Heart left ventricle (tissue), 16 donors: ENCODE measurements at places on chromosomes 2 and 18. TPM values are rescaled to one million over a fixed set of nuclear protein-coding genes. Genes with fewer than 3 reads are reported as not detected.

TMEM198 gene
- 10.2 TPM for polyA plus RNA-seq

MAP2 gene
- 11.3 TPM for polyA plus RNA-seq

SPP2 gene
- polyA plus RNA-seq: not detected

SERPINB13 gene
- not detected for polyA plus RNA-seq

PECR gene
- 3.2 TPM for polyA plus RNA-seq

SATB2 gene
- 0.54 TPM for polyA plus RNA-seq

LRP2 gene
- not detected for polyA plus RNA-seq

PRSS56 gene
- not detected for polyA plus RNA-seq

DNA sequence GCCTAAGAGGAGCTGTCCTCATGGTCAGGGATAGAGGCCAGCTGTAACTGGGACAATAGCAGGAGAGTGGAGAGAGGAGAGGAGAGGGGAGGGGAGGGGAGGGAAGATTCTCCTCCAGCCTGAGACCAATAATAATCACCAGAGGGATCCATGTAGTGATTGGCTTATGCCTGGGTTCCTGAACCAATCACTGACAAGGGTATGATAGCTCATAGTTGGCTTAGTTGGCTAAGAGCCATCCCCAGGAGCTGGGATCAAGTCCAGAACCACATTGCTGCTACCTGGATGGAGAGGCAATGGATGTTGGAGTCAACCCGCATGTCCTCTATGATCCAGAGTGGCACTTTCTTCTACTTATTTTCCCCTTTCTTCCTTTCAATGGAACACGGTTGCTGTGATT lies 7.7 kb upstream of the ST8SIA5 start:
- DNase-seq: no peak

DNA sequence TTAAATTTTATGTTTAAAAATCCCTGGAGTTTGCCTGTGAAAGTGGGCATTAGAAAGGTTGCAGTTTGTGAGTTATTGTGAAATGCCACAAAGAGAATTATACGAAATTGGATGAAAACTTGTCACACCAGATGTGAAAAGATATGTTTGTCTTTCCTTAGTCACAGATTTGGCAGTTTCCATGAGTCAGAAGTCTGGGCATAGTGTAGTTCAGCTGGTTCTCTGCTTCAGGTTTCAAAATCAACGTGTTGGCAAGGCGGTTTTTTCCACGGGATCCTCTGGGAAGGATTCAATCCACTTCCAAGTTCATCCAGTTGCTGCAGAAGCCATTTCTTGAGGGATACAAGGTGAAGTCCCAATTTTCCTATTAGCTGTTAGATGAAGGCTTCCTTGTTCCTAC lies 658.0 kb upstream of the CDH2 start:
- DNase-seq: no peak

- peak; percentile 80 for DNase-seq
Observed at GRCh38 chr2:134173338-134174016, 80.4 kb upstream of the MGAT5 start.

DNA sequence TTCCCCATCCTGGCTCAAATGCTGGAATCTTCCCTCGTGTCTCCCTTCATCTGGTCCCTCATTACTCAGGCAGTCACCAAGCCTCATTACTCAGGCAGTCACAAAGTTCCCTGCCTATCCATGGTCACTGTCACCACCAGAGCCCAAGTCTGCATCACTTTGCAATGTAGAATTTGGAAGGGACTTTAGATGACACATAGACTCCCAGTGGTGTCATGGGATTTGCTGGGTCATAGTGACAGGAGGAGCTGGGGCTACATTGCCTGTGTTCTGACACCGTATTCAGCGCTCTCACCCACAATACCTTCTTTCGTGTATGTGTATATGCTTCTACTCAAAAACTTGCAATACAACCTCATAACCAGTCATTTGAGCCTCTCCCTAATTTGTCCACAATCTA lies 2.1 kb upstream of the EMILIN1 start:
- no peak for DNase-seq

GRCh38 chr2:109284826-109285225 lies 155.8 kb downstream of the SH3RF3 start:
- DNase-seq: peak; percentile 72

- no peak for DNase-seq
Observed at GRCh38 chr18:23502516-23503037, 734 bp upstream of the RMC1 start.

GRCh38 chr2:61135510-61135909 lies 26.5 kb upstream of the C2orf74 start:
- DNase-seq: no peak

- DNase-seq: no peak
Observed at GRCh38 chr18:49961271-49961670, 147.9 kb upstream of the ACAA2 start.

- no peak for DNase-seq
Observed at GRCh38 chr18:34651586-34652369, 58.3 kb upstream of the DTNA start.

DNA sequence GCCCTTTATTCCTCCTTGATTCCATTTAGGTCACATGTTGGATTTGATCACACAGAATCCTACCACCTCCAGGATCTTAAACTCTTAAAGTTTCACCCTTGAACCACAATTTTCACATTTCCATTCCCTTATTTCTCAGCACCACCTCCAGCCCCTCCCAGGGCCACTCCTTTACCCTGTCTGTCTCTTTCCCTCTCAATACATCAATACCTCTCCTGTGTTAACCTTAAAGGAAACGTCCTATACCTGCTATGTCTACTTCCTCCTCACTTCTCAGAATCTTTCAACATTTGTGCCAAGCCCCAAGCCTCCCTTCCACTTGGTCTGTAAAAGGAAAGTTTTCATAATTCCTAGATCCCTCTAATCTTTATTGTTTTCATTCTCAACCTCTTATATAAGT lies 158.8 kb downstream of the BAZ2B start:
- no peak for DNase-seq

DNA sequence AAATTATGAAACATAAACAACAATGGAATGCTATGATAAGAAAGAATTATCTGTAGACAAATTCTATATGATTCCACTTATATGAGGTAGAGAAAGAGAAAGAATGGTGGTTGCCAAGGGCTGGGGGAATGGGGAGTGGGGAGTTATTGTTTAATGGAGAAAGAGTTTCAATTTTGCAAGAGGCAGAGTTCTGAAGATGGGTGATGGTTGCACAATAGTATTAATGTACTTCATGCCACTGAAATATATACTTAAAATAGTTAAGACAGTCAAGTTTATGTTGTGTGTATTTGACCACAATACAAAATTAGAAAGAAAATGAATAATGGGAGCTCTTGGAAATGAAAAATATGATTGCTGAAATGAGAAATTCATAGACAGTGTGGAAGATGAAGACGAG lies 22.6 kb upstream of the FAM117B start:
- DNase-seq: no peak

DNA sequence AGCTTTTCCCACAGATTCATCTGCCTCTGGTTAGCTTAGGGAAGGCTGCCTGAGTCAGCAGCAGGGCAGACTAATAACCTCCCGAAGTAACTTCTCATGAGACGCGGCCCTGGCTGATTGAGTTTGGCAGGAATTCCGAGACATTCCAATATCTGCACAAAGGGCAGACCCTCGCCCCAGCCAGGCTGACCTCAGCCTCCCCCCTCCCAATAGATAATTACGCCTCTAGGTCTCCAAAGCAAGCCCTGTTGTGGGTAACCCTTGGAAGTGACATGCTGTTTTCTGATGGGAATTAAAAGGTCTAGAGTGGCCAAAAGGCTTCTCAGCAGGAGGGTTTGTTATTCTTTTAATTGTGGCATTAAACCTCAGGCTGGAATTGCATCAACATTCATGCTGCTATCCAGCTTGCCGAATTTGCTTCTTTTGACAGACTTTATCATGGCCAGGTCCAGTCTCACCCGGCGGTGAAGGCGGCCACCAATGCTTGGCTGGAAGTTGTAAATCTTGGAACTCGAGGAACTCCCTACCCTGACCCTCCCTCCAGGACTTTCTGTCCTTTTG lies 98.0 kb upstream of the SLC14A2 start:
- peak; percentile 35 for DNase-seq

- no peak for DNase-seq
Observed at GRCh38 chr2:79275197-79275596, 115.6 kb upstream of the REG3A start.

DNA sequence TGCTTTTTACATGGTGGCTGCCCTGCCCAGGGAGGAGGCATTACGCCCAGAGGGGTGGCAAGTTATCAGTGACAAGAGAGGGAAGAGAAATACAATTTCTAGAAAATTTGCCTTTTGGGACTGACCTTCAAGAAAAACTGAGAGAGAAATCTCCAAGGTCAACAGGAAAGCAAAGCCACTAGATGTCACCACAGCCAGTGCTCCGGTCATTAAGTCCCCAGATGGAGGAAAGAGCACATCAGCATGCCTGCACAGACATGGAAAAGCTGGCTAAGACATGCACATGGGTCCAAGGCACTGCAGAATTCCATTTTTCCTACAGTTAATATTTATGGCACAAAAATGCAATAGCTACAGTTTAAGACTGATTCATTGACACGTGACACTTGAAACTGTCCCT lies 21.0 kb downstream of the FHL2 start:
- peak; percentile 22 for DNase-seq

GRCh38 chr2:47782671-47783485 lies at the start of gene MSH6:
TSS of gene MSH6 (plus strand) at chr2:47783145. CDS start at chr2:47783234, 89 bp downstream.
- DNase-seq: peak; percentile 90

DNA sequence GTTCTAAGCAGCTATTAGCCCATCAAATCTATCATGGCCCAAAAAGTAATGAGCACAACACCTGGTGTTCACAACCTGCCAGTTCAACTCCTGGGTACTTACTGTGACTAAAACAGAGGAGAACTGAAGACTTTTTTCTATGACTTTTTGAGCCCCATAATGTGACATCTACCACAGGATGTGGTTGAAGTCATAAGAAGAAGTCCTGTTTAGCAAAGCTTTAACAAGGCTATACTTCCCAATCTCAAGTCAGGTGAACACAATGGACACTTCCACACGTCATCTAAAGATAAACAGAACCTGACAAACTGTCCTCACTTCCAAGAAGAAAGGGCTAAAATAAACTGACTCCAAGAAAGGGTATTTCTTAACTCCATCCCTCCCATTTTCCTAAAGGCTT lies 138.8 kb downstream of the ATAD2B start:
- DNase-seq: no peak

GRCh38 chr2:237877576-237878307 lies 18.3 kb downstream of the RAMP1 start:
- DNase-seq: no peak

DNA sequence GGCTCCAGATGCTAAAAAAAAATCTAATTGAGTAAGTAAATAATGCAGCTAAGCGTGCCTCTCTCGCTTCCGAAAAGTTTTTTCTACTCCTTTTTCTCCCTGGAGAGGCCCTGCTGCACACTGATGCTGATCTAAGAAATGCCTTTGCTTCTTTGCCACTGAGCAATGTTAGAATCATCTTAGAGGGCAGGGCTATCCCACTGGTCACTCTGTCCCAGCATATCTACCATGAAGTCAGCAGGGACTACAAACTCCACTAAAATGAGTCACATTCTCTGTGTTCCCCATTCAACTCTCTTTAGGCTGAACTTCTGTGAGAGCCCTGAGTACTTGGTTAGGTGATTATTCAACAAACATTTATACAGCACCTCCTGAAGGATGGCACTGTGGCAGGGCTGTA lies 127.6 kb upstream of the LYPD1 start:
- DNase-seq: no peak

DNA sequence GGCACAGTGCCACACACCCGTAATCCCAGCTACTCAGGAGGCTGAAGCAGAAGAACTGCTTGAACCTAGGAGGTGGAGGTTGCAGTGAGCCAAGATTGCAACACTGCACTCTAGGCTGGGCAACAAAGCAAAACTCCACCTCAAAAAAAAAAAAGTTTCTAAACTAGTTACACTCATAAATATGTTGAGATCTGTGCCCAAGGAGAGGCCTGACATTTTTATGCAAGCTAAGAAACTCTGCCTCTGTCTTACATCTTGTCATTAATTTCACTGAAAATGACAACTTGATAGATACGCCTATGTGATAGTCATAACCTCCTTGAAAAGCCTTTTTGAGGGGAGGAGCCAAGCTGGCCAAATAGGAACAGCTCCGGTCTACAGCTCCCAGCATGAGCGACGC lies 412.7 kb downstream of the STK39 start:
- no peak for DNase-seq

- DNase-seq: no peak
Observed at GRCh38 chr2:62814123-62814522, 108.6 kb downstream of the EHBP1 start.

DNA sequence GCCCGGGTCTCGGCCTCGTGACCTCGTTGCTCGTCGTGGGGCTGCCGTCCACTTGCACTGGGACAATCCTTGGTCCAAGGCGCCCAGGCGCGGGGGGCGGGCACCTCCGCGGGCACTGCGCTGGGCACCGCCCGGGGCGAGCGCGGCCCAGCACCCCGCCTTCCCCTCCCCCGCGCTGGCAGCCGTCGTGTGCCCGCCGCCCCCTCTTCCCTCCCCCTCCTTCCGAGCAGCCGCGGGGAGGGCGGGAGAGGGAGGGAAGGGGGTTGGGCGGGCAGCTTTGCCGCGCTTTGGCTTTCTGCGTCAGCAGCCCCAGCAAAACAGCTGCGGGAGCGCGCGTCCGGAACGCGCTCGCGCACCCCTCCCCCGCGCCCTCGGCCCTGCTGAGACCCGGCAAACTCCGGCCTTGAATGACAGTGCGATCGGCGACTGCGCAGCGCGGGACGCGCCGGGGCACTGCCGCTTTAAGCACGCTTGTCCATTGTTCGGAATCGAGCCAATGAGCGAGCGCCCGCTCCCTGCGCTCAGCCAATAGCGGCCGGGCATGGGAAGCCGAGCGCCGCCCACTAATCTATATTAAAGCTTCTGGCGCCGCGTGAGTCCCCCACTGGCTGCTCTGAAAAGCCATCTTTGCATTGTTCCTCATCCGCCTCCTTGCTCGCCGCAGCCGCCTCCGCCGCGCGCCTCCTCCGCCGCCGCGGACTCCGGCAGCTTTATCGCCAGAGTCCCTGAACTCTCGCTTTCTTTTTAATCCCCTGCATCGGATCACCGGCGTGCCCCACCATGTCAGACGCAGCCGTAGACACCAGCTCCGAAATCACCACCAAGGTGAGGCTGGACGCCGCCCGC lies at the start of gene PTMA:
PTMA (plus strand) TSS at position 599 of the 846 bp plus-strand sequence; CDS start at position 781, 182 bp downstream.
- peak; percentile 100 for DNase-seq

GRCh38 chr18:3653851-3654441 lies 204.0 kb downstream of the TGIF1 start:
- DNase-seq: no peak

GRCh38 chr2:77937366-77937765 lies 415.2 kb upstream of the LRRTM4 start:
- no peak for DNase-seq

DNA sequence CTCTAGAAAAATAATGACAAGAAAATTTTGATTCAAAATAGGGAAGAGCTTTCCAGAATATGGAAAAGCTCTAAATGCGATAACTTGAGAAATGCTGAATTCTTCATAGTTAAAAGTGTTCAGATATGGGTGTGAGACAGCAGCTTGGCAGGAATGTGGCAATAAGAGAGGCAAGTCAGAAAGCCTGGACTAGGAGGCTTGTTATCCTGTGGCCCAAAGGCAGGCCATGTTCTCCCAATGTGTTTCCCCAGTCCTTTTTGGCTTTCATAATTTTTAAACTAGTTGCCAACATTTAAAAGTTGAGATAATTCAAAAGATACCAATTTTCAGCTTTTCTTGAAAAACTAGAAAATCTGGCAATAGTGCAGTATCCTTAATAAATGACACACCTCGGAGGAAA lies 366.3 kb upstream of the FANCL start:
- no peak for DNase-seq
